Stimulated activated CD4-positive, alpha-beta T cell treated with anti-CD3 and anti-CD28 coated beads, Interleukin-12 subunit alpha, Interleukin-12 subunit beta, amount 100 ng/mL, for 4 hours (primary cell): ENCODE measurements at places on chromosomes 7 and 10.

DNA sequence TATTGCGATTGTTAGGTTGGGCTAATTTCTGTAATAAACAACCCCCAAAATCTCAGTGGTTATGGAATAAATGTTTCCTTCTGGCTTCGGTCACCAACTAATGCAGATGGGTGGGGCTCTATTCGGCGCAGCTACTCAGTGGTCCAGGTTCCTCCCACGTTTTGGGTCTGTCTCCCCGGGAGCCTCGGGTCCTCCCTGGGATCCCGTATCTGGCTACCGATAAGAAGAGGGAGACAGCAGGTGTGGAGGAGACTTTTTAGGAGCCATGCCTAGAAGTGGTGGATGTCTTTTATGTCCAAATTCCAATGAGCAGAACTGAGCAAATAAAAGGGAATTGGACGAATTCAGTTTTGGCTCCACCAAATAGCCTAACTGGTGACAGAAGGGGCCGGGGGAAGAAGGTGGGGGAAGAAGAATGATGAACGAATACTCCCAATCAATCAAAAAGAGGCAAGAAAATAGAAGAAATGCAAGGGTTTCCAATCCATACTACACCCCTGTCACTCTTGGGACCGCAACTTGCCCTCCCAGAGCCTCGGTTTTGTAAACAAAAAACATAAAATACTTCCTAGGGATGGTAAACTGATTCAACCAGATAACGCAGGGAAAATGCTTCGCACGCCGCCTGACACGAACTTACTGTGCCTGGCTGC, 498 bp upstream of the C10orf53 start:
- DNase-seq = no peak

GRCh38 chr10:58622246-58622645, 109.6 kb downstream of the BICC1 start:
- DNase-seq = no peak

DNA sequence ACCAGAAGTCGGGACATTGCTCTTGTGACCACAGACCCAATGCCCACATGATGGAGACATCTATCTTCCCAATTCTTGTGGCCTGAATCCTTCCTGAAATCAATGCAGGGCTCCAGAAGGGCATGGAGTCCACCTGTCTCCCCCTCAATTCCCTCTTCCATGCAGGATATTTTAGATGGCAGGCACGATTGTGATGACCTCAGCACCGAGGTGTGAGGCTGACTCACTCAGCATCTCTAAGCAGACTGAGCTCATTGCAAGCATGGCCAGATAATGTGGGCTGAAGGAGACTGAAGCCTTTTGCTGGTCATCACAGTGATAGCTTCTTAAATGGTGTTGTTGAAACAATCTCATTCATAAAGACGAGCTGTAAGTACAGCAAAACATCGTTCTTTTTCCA, 374.9 kb upstream of the PODXL start:
- no peak for DNase-seq

GRCh38 chr10:10508211-10508610, 509.5 kb upstream of the CELF2 start:
- no peak for DNase-seq

- no peak for DNase-seq
These were observed 107.1 kb downstream of the DLG5 start for GRCh38 chr10:77819210-77820112.

GRCh38 chr10:30493609-30494530, 59.9 kb downstream of the MAP3K8 start:
- DNase-seq = no peak

GRCh38 chr10:93715345-93715744, 13.0 kb upstream of the FRA10AC1 start:
- no peak for DNase-seq

DNA sequence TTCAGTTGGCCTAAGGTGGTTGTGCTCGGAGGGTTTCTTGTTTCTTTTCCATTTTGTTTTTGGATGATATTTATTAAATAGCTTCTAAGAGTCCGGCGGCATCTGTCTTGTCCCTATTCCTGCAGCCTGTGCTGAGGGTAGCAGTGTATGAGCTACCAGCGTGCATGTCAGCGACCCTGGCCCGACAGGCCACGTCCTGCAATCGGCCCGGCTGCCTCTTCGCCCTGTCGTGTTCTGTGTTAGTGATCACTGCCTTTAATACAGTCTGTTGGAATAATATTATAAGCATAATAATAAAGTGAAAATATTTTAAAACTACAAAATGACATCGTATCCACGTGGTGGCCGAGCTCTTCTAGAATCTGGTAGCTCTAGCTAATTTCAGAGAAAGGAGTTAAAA, 20.4 kb downstream of the GATA3 start:
- no peak for DNase-seq

GRCh38 chr7:64320547-64321513, 7.1 kb downstream of the ZNF736 start:
- no peak for DNase-seq

- no peak for DNase-seq
These were observed 216.9 kb downstream of the C7orf25 start for GRCh38 chr7:42694894-42695507.

DNA sequence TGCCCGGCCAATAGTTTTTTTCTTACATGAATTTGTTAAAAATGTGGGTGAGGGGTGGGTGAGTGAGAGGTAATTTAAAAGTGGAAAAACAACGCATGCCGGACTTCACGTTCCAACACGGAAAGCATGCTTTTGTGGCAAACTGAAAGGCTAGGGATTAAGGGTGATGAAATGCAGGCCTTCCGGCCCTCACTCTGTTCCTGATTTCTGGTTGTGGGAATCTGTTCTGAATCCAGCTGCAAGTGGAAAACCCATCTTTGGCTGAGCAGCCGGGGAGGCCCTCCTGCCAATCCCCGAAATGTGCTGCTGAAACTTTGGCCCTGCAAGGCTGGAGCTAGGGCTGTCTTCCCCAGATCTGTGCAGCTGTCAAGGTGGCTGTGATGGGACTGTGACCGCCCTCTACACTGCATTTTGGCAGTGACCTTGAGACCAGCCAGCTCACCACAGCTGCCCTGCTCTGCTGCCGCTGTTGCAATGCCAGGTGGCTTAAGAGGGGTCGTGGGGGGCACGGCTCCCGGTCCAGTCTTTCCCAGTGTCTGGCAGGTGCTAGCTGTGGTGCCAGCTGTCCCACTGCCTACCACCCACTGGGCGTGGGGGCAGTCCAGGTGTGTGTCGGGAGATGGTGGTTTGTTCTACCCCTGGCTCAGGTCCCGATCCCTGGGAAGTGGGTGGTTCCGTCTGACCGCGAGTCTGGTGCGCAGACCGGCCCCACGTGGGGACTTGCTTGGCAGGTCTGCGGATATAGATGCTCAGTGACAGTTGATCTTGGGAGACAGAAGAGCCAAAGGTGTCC, 39.0 kb downstream of the TET1 start:
- no peak for DNase-seq

DNA sequence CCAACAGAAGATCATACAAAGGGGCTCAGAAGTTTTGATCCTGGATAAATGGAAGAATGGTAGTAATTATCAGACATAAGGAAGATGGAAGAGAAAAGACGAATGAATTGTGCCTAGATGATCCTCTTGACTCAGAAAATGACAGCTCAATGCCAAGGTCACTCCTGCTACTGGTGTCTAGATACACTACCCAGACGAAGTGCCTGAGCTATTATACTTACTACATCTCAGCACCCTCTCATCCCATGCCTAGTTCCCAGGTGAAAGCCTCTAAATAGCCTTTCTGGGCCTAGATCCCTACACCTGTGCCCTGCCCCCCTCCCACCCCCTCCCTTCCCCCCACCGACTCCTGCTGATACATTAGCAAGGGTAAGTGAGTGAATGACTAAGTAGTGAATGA, 25.5 kb downstream of the PDE1C start:
- DNase-seq = no peak

- no peak for DNase-seq
These were observed 9.4 kb downstream of the PIP4K2A start for GRCh38 chr10:22704942-22705341.

DNA sequence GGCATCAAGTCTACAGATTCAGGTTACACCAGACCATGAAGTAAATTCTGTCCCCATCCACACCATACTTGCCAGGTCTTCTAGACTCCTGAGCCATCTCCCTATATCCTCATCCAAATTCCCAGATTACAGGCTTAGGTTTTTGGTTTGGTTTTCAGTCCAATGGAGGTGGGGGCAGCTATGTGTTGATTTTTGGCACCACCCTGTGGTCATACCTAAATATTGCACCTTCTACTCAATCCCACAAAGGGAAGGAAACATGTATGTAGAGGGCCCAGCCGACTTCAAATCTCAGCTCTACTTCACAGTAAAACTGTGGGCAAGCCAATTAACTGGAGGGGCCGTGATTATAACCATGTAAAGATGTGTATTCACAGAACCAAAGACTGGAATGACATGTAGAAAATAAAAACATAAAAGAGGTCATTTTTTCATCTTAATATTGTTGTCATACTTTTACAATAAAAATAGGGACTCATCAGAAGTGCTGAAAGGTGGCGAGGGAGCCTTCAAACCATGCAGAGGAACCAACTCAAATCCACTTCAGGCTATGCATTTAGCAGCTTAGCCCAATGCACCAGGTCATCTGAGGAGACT, 19.8 kb downstream of the ERCC6 start:
- DNase-seq = no peak

GRCh38 chr7:105493196-105493922, 28.7 kb downstream of the PUS7 start:
- no peak for DNase-seq

GRCh38 chr10:30671026-30671616, 41.6 kb upstream of the LYZL2 start:
- no peak for DNase-seq

GRCh38 chr7:82067628-82068264, 297.9 kb upstream of the HGF start:
- DNase-seq = no peak

DNA sequence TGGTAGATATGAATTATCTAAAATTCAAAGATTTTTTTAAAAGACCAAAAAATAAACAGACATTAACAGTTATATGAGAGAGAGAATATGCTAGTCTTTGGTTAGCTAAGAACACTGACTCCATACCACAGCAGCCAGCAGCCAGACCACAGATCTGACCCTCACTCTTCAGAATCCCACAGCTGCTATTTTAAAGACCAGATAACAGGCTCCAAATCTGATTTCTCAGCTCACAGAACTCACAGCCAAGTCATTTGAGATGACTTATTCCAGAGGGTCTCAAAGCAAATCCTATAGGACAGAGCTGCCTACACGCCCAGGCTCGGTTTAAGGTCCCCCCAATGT, 20.4 kb downstream of the NUDCD3 start:
- DNase-seq = no peak
